ENCODE measurements at places on chromosomes 6 and 20. TPM values are rescaled to one million over a fixed set of nuclear protein-coding genes. Genes with fewer than 3 reads are reported as not detected.

PSORS1C1 gene
- total RNA-seq: 0.19 TPM

PEDS1 gene
- total RNA-seq: 15.9 TPM

HEY2 gene
- total RNA-seq: 0.28 TPM

CGAS gene
- 10.2 TPM for total RNA-seq

IFNGR1 gene
- total RNA-seq: 40.1 TPM

SIRPD gene
- total RNA-seq: not detected

LSM14B gene
- total RNA-seq: 45.1 TPM

TRIM15 gene
- total RNA-seq: not detected

OPRL1 gene
- total RNA-seq: 0.19 TPM

LINC00237 gene
- total RNA-seq: not detected

MATN4 gene
- total RNA-seq: not detected

MOXD1 gene
- total RNA-seq: 135 TPM

PSMG4 gene
- total RNA-seq: 23.4 TPM

TNNC2 gene
- total RNA-seq: 0.56 TPM

DPPA5 gene
- not detected for total RNA-seq

KCNK5 gene
- not detected for total RNA-seq

RIPPLY2 gene
- total RNA-seq: not detected

All from regular cardiac myocyte (primary cell).